EL (cell line): ENCODE measurements at places on chromosomes 11 and 22.

GRCh38 chr22:36546092-36546804, 17.3 kb upstream of the EIF3D start:
- DNase-seq = peak; percentile 56

DNA sequence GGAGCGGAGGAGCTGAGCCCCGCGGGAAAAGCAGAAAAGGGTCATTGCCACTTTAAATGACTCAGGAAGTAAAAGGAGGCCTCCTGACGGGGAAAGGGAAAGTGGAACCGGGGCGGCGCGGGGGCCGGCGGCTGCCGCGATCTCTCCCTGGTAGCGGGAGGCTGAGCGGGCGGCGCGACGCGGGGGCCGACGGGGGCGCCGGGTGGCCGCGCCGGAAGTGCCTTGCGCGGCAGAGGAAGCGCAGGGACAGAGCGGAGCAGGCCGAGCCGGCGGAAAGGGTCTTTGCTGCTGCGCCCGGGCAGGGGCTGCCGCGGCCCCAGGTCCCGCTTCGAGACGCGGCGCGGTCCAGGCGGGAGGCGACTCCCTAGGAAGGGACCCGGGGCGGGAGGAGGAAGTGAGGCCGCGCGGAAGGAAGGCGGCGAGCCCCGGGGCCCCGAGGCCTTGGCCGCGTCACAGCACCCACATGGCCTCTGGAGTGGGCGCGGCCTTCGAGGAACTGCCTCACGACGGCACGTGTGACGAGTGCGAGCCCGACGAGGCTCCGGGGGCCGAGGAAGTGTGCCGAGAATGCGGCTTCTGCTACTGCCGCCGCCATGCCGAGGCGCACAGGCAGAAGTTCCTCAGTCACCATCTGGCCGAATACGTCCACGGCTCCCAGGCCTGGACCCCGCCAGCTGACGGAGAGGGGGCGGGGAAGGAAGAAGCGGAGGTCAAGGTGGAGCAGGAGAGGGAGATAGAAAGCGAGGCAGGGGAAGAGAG, at the start of gene TRIM44:
Gene TRIM44 (plus strand): TSS at position 127 of the 759 bp plus-strand sequence. CDS start 337 bp downstream, at position 464.
- DNase-seq = peak; percentile 90

DNA sequence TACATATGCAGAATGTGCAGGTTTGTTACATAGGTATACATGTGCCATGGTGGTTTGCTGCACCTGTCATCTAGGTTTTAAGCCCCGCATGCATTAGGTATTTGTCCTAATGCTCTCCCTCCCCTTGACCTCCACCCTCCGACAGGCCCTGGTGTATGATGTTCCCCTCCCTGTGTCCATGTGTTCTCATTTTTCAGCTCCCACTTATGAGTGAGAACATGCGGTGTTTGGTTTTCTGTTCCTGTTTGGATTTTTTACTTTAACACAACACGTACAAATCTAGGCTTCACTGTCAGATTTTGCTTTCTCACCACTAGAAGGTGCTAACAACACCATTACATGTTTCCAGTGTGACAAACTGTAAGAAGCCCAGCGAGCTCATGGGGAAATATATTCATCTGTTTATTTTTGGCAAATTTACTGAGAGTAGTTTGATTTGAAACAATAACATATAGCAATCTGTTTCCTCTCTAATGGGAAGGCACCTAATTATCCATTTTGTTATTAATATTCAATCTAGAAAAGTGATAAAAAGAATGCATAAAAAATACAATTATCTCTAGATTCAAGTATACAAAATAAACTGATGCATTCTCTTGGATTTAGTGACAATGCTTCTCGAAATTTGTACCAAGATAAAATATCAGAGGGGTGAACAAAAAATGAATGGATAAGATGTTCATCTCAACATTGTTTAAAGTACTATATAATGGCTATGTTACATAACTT, 23.2 kb upstream of the BIRC3 start:
- DNase-seq = peak; percentile 59

DNA sequence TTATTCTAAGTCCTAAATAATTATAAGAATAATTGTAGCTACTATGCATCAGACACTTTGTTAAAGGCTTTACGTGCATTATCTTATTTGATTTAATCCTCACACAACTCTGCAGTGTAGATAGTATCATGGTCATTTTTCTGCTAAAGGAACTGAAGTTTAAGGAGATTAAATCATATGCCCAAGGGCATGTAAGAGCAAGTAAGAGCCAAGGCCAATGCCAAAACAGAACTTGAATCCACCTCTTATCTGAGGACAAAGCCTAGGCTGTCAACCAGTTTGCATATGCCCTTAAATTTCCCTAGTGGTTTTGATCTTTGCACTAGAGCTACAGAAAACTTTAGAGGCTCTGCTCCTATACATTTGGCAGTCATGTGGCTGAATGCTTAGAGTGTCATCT, 65.6 kb upstream of the OR5AK2 start:
- no peak for DNase-seq

DNA sequence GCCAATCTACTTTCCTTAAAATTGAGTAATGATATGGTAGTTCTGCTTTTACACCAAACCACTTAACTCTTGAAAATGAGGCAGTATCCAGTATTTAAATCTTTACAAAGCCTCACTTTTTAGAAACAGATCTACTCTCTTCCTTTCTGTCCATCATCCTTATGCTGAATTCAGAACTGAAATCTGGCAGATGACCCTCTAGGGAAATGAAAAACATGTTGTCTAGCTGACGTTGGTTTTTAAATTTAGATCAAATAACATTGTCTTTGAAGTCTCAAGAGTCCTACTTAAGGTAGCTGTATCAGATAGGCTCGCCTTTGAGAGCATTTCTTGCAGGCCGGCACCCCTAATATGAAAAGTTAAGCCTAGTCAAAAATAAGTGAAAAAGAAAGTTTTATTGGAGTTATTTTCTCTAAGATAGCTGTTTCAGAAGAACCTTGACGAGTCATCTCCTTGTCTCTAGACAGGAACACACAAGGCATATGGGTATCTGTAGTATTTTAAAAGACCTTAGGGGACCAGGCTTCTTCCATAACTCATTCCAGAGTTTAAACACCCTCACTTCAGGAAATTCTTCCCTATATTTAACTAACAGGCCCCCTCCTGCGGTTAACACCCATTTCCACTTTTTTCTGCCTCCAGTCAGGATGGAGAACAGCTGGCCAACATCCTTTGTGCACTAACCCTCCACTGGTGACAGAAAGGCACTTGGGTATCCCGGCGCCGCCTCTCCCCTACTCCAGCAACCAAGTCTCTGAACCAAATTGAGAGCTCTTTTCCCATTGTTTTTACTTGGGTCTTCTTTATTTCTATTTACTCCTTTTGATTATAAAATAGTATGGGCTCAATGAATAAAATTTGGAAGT, 81.2 kb downstream of the WNT11 start:
- DNase-seq = no peak
